OCI-M1 (cell line): ENCODE measurements at places on chromosomes 4 and X.
A peak's percentile ranks its signal among the peaks of the same experiment; 100 is the strongest.

DNA sequence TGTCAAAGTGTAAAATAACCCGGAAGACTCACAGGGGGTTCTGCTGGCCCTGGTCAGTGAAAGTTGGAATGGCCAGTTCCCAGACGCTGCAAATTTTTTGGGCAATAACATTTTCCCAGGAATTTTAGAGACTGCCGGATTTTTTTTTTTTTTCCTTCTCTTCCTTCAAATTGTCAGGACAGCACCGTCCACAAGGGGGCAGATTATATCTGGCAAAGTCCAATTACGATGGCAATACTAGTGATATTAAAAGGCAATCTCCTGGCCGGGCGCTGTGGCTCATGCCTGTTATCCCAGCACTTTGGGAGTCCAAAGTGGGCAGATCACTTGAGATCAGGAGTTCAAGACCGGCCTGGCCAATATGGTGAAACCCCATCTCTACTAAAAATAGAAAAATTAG lies 20.5 kb downstream of the SLC25A5 start:
- DNase-seq: peak; percentile 55

GRCh38 chrX:69046996-69047490 lies 118.2 kb downstream of the PJA1 start:
- DNase-seq: no peak

DNA sequence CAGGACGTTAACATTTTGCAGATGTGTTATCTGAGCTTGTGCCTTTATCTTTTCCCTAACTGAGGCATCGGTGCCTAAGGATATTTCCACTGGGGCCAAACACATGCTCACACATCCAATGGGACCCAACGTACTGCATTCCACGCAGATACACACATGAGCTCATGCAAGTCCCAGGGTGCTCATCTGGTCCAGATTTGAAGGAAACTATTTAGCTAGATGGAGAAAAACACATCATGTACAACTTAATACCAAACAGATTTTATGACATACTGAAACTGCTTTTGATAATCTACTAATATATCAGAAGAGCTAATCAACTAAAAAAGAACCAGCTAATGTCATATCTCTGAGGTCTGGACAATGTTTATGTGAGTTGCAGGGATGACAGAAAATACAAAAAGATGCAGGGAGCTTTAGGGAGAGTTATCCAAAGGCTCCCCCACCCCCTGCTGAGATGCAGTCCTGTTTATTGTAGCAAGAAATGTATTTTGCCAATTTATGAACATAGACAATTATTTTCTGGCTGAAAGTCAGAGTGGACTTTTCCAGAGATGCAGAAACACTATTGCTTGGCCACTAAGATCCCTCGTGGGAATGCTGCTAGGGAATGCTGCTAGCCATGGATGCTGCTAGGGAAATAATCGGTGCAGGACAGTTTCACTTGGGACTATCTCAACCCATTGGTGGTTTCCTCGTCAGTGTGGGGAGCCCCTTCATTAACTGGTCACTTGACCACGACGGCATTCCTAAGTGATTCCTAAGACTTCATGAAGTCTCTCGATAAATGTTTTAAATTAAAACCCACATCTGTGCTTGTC lies 172.8 kb downstream of the SMIM20 start:
- no peak for DNase-seq

- DNase-seq: no peak
Observed at GRCh38 chr4:100086766-100087431, 103.4 kb downstream of the DDIT4L start.

- peak; percentile 76 for DNase-seq
Observed at GRCh38 chr4:170589597-170590191, 499.9 kb upstream of the AADAT start.

DNA sequence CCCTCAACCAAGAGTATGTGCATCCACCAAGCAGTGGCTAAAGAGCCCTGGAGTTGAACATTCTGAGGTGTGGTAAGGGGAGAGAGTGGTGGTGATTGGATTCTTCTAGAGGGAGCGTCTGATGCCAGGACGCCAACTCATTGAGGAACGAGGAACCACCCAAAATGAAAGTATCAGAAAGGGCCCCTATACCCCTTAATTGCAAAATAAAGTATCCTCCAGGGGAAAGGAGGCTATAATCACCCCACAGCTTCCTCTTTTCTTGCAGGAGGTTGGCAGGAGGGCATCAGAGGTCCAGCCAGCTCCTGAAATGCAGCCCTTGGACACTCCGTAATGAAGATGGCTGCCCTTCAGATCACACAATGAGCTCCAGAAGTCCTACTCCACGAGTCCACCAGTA lies 5.3 kb upstream of the KIAA1210 start:
- no peak for DNase-seq
